ENCODE measurements at places on chromosomes 16 and 17.

GRCh38 chr16:12358898-12359297 lies 382.4 kb downstream of the SNX29 start:
- DNase-seq = no peak

DNA sequence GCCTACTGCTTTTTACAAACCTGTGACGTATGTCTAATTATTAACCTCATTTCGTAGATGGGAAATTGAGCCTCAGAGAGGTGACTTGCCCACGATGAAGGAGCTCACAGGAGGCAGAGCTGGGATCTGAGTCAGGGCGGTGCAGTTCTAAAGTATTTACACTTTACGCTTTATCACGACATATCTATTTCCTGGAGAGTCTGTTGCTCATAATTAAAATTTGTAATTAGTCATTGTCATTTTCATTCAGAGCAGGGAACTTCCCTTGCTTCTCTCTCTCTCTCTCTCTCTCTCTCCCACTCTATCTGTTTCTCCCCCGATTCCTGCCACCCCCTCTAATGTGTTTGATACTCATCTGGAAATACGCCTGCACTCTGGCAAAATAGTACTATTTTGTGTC lies 5.9 kb downstream of the SLC5A11 start:
- DNase-seq = peak; percentile 61

DNA sequence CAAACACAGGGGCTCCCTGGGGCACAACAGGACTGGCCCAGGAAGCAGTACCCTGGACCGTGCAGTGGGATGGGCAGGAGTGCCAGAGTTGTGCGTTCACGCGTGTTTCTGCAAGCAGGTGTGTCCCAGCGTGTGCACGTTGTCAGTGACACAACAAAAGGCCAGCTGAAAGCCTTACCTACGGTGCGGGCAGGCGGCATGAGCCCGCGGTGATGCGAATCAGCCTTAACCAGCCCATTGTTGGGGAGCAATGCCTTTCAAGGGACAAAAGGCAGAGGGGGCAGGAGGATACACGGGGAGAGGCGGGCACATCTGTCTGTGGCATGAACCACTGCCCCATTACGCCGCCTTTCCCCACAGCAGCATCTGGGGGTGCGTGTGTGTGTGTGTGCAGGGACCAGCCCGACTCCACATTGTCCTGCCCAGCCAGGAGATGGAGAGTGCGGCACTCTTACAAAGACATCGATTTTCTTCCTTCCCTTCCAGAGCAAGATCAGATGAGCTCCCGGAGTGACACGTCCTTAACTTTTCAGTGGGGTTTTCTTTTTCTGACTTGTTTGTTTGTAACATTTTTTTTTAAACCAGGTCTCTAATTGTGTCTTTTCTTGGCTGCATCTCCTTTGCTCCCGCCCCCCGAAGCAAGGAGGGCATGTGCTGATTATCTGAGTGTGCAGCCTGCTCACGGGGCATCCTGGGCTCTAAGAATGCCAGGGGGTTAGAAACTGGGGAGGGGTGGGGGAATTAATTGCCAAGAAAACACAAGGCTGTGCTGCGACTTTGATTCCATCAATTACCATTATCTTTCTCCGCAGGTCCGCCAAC lies 158.1 kb downstream of the ZNF423 start:
- DNase-seq = no peak

- DNase-seq = peak; percentile 26
These were observed 1.5 kb downstream of the SP2 start for GRCh38 chr17:47897561-47897960.

GRCh38 chr17:28509789-28510188 lies 3.6 kb downstream of the FOXN1 start:
- peak; percentile 35 for DNase-seq

- DNase-seq = peak; percentile 65
These were observed 18.8 kb downstream of the NCBP3 start for GRCh38 chr17:3827124-3827773.

DNA sequence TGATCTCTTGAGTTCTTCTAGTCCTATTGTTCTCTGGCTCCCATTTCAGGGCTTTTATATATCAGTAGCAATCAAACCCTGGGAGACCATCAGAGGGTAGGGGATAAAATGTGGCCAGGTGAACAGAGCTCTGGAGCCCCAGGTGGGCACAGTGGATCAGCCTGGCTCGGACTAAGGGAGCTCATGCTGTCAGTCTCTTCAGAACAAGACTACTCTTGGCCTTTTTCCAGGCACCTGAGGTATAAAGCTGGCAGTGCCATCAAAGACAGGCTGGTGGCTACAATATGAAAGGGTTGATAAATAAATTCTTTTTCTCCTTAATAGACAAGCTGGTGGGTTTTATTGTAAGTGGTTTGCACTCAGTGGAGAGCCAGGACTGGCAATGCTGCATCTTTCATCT lies 160.0 kb upstream of the CCL2 start:
- no peak for DNase-seq

GRCh38 chr17:79944821-79945391 lies 90.8 kb downstream of the TBC1D16 start:
- no peak for DNase-seq

- peak; percentile 19 for DNase-seq
These were observed 6.1 kb upstream of the EFTUD2 start for GRCh38 chr17:44905006-44906000.

- peak; percentile 100 for DNase-seq
These were observed at the start of gene INPP5K for GRCh38 chr17:1516388-1517161. Gene INPP5K, minus strand, starts transcription at chr17:1516612. Its CDS starts 113 bp downstream, at chr17:1516499.

DNA sequence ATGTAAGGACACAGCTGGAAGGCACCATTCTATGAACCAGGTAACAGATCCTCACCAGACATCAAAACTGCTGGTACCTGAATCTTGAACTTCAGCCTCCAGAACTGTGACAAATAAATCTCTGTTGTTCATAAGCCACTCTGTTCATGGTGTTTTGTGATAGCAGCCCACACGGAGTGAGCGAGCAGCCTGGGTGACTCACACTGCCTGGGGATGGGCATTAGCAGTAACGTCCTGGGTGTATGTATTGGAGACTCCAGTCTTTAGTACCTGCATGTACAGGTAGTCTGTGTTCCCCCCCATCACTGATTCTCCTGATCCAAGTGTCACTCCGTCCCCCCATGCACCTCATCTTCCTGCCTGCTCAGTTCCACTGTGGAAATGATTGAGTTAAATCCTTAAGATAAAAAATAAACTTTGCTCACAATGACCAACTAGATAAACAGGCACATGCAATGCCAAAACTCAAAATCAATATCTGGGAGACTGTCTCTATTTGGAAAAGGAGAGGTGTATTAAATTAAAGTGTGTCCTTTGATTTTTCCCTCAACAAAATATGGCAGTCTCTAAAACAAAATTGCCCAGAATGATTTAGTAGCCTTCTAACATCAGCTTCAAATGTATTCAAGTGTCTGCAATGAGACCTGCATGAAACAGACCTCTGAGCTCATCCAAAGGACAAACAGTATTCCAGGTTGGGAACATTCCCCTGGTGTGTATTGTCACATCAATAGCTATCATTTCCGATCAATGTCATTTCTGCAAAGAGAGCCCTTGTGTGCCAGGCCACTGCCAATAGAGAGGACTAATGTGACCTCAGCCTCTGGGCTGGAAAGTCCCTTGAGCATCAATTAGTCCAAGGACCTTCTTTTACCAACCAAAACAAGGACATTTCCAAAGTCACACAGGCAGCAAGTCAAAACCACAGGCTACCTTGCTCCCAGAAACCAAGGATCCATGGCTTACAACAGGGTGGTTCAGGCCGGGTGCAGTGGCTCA lies 12.2 kb upstream of the VAT1L start:
- DNase-seq = peak; percentile 54

DNA sequence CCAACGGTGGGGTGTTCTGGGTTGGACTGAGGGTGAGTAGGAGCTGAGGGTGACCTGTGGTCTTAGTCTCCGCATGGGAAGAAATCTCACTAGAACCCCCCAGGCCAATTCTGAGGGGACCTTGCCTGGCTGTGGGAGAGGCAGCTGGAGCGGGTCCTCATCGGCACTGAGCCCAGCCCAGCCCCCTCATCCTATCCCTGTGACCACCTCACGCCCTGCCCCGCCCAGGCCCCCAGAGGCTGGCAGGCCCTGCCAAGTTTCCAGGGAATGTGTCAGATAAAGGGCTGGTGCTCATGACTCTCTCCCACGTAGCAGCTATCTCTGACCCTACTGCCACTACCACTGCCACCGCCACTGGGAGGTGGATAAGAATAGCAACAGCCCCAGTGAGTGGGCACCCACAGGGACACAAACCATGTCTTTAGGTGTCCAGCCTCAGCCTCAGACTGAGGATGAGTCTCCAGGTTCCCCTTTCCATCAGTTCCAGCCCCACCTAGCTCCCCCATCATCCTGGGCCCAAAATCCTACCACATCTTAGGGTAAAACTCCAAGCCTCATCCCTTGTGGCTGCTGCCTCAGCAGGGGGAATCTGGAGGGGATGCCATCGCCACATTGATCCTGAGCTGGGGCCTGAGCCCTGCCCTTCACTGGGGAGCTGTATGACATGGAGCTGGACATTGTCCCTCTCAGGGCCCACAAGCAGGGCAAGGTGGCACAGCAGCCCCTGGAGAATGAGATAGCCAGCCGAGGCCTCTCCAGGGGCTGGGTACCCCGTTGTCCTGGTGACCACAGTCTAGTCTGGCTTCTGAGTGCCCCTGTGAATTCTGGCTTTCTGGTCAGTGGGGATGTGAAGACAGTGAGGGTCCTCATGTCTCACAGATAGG lies 14.9 kb downstream of the CDH16 start:
- no peak for DNase-seq

DNA sequence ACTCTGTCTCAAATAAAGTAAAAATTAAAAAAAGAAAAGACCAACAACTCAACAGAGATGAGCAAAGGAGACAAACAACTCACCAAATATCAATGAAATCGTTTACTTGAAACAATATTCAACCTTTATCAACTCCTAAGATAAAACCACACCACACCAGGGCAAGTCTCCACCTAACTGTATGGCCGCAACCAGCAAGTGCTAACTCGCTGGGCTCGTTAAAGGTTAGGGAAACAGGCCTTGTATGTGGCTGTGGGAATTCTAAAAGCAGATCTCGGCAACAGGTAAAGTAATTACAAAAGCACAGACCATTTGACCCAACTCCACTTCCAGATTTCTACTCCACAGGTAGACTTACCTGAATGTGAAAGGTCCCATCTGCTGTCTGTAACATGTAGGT lies 9.3 kb downstream of the ZCCHC14 start:
- DNase-seq = no peak

DNA sequence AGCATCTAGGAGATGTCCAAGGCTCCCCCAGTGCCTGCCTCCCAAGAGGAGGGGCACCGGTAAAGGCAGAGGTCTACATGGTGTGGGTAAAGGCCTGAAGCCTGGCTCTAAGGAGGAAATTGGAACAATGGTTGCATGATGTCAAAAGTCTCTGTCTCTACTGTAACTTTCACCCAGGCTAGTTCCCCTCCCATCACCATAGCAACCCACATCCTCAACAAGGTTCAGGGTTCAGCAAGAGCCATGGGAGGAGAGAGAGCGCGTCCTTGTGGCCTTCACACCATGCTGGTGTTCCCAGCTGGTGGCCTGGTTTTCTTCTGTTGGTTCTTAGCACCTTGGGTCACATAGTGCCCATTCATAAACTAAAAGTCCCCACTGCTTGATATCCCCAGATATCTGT lies 196.7 kb upstream of the CDH5 start:
- DNase-seq = no peak

GRCh38 chr17:48878920-48879898 lies 13.4 kb upstream of the ATP5MC1 start:
- peak; percentile 77 for DNase-seq

DNA sequence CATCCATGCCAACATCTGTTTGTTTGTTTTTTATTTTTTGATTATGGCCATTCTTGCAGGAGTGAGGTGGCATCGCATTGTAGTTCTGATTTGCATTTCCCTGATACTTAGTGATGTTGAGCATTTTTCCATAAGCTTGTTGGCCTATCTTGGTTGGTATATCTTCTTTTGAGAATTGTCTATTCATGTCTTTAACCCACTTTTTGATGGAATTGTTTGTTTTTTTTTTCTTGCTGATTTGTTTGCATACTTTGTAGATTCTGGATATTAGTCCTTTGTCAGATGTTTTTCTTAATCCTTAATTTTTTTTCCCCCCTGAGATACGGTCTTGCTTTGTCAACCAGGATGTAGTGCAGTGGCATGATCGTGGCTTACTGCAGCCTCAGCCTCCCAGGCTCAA lies 43.0 kb downstream of the RNF135 start:
- DNase-seq = no peak

DNA sequence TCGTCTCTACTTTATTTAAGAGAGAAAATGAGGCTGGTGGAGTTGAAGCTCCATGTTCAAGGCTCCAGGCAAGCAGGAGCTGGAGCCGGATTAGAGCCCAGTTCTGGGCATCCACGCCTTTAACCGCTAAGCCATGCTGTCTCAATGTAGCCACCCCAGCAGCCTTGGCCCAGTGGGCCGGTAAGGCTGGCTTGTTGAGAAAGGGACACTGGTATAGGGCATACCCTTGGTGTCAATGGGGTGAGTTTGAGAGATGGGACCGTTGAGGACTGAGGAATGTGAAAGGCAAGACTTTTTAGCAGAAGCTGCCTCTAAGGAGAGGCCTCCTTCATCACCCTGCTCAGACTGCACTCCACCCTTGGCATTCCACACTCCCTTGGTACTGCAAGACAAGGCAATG lies 147.4 kb downstream of the CYLD start:
- no peak for DNase-seq

- no peak for DNase-seq
These were observed 11.0 kb upstream of the KATNB1 start for GRCh38 chr16:57724531-57724930.

DNA sequence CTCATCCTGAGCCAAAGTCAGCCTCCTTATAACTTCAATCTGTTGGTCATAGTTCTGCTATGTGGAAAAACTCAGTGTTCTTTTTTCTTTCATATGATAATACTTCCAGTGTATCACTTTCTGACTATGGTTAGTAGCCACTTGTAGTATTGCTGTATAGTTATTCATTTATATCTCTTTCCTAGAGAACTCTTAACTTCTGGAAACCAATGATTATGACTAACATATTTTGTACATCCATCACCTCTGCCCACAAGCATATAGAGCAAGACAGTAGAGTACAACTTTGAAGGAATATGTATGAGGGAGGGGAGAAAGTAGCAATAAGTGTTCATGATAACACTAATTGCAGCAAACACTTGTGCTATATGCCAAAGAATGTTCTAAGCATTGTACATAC lies 38.6 kb downstream of the COX10 start:
- DNase-seq = peak; percentile 9

GRCh38 chr17:79294459-79295071 lies 219.9 kb downstream of the ENGASE start:
- DNase-seq = peak; percentile 57

- DNase-seq = no peak
These were observed 4.0 kb downstream of the MAP2K6 start for GRCh38 chr17:69418535-69418934.

GRCh38 chr16:3681206-3681605 lies 26.7 kb downstream of the DNASE1 start:
- DNase-seq = peak; percentile 12

- DNase-seq = no peak
These were observed 434 bp upstream of the CPSF4L start for GRCh38 chr17:73261952-73262675.

Measured in GM23248 (cell line).